Kidney (tissue), 22 donors: ENCODE measurements at places on chromosomes 5 and 9. TPM values are rescaled to one million over a fixed set of nuclear protein-coding genes. Genes with fewer than 3 reads are reported as not detected.

- DNase-seq, result peak; percentile 23
These were observed 1.1 kb downstream of the MAMDC2 start for GRCh38 chr9:70044490-70045307.

- DNase-seq, result peak; percentile 73
These were observed 75.4 kb downstream of the TSSK1B start for GRCh38 chr5:113359419-113359818.

DNA sequence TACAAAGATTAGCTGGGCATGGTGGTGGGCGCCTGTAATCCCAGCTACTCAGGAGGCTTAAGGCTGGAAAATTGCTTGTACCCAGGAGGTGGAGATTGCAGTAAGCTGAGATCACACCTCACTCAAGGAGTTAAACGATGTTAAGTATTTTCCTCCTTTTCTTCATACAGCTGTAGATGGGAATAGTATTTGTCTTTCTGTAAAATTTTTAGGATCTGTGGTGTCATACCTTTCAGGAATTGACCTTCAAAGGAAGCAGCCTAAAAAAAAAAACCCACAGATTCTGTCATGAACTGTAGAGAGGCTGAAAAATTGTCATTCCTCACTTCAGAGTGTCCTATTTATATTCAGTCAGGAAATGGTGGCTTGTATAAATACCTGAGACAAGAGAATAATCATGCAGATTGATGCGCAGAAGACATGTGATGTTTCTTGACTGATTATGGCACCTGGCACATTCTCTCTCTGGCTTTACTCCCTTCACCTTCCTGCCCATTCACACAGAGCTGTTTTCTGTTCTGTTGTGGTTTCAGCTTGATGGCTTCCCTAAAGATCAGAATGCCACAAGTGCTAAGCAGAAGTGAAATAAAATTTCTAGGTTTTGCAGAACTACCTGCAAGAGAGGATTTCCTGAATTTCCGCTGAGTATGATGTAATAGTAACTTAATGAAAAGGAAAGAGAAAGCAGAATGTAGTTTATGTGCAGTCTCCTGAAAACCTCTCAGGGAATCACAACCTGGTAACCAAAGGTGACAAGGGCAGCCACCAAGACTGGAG lies 3.8 kb downstream of the IFNA1 start:
- DNase-seq, result no peak

URM1 gene
- total RNA-seq, result 55.2 TPM

GRCh38 chr9:20884985-20885593 lies 146.4 kb downstream of the HACD4 start:
- peak; percentile 23 for DNase-seq

AK1 gene
- 77.9 TPM for total RNA-seq

DNA sequence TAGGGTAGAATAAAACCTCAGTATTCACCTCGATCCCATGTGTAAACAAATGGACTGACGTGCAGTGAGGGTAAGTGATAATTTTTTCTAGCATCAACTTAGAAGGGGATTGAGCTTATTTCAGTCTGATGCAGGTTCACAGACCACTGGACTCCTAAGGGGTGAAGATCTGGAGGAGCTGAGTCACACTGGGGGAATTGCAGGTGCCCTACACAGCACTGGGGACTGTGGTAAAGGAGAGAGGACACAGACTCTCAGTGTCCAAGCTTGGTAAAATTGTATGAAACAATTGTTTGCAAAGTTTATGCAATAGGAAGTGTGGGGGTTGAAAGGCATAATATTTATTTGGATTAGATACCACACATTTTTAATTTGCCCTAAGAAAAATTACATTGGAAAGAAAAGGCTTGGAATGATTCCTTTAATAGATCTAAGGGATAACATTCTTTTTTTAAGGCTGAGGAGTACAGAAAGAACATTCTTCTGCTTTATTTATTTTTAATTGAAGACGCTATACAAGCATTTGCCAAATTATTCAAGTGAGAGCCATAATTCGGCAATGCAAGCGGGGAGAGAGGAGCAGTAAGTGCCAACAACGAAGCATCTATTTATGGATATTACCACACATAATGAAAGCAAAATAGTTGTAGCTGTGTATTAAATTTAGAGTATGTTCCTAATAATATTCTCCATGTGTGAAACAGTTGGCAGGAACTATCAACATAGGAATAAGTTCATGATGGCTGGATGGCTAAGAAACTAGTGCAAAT lies 766.9 kb upstream of the ADAMTS16 start:
- DNase-seq, result no peak

ADAMTS2 gene
- 13.6 TPM for total RNA-seq

BTNL3 gene
- total RNA-seq, result not detected

DNA sequence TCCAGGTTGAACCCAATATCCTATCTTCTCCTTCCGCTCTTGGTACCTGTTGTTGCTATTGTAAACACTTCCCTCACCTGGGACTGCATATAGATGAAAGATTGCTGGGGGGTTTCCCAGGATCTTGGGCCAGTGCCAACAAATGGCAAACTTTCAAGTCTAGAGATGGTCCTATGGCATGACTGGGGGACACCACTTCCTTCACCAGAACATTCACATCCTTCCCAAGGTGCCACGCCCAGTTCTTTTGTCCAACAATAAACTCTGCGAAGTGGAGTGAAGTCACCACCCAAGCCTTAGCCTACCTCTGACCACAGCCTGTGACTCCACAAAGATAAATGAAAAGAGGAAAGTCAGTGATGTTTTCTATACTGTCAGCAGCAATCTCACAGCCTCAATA lies 34.4 kb downstream of the DOCK8 start:
- no peak for DNase-seq

- DNase-seq, result no peak
These were observed 24.0 kb downstream of the CDK20 start for GRCh38 chr9:87950296-87950695.

- DNase-seq, result no peak
These were observed 2.0 kb downstream of the SNCAIP start for GRCh38 chr5:122314036-122314435.

- DNase-seq, result no peak
These were observed 764.2 kb upstream of the ZNF608 start for GRCh38 chr5:125510651-125511050.

- no peak for DNase-seq
These were observed 10.9 kb upstream of the UBLCP1 start for GRCh38 chr5:159252195-159252594.

NPR3 gene
- total RNA-seq, result 12.5 TPM

HRH2 gene
- 10.6 TPM for total RNA-seq

DNA sequence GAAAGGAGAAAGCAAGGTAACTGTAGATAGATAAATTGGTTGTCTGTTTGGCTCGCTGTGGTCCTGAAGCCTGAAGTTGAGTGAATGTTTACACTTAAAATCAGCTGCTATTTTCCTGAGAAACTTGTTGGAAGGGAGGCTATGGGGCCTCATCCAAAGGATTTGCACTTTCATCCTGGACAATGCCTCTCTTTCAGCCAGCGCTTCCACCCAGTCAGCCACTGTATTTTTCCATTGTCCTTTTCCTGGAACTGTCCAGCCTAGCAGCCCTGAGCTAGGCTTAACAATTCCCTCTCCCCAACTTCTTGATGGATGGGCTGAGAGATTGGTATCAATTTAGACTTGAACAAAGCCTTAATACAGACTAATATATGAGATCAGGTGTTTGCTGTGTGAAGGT lies 429.2 kb downstream of the DMAC1 start:
- no peak for DNase-seq

- no peak for DNase-seq
These were observed 272.9 kb downstream of the PDE4D start for GRCh38 chr5:59620535-59621212.

DNA sequence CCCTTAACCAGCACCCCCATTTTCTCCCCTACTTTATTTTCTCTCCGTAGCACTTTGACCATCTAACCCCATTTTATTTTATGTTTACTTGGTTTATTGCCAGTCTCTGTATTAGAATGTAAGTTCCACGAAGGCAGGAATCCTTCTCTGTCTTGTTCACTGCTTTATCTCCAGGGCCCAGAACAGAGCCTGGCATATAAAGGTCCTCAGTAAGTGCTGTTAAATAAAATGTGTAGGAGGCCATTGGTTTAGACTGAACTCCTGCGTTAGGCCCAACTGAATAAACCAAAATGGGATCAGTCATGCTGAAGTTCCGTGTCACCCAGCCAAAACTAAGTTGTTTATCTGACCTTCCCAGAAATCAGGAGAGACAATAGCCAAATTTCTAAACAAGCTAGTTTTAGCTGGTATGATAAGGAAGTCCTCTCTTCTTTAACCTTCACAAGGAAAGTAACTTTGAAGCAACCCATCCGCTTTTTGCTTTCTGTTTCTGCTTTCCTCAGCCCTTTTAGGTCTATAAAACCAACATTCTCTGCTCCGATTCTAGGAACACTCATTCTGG lies 29.0 kb upstream of the CCNJL start:
- no peak for DNase-seq

SOX30 gene
- 0.09 TPM for total RNA-seq

GRCh38 chr9:98207606-98208005 lies 15.2 kb upstream of the CORO2A start:
- peak; percentile 14 for DNase-seq

DNA sequence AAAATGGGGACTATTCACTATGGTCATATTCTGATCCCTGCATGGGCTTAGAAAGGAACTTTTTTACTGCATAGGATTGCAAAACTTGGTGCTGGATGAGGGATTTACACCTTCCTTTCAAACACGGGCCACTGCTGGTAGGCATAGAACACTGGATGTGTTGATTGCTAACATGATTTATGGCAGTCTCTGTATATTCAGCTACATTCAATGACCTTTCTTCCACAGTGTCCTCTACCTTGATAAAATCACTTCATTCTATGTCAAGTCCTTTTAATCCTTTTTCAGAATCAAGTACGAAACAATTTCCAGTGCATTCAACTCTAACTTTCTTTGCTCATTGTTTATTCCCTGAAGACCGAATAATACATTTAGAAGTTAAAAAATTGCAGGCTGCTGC lies 91.9 kb upstream of the ATG10 start:
- no peak for DNase-seq

PCDHGA6 gene
- total RNA-seq, result 7.2 TPM

DNA sequence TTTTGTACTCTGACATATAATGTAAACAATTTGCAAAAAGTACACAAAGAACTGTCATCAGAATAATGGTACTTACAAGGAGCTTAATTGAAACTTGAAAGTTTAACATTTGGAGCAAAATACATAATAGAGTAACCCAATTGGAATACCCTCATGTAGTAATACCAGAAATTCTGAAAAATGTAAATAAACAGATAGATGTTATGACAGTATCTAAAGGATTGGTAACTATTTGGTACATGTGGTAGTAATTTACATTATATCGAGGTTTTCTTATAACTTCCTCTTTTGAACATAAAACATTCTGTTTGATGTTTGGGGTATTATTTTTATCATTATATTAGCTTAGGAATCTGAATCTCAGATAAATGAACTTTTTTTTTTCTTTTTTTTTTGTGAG lies 211.7 kb upstream of the ELL2 start:
- no peak for DNase-seq

DNA sequence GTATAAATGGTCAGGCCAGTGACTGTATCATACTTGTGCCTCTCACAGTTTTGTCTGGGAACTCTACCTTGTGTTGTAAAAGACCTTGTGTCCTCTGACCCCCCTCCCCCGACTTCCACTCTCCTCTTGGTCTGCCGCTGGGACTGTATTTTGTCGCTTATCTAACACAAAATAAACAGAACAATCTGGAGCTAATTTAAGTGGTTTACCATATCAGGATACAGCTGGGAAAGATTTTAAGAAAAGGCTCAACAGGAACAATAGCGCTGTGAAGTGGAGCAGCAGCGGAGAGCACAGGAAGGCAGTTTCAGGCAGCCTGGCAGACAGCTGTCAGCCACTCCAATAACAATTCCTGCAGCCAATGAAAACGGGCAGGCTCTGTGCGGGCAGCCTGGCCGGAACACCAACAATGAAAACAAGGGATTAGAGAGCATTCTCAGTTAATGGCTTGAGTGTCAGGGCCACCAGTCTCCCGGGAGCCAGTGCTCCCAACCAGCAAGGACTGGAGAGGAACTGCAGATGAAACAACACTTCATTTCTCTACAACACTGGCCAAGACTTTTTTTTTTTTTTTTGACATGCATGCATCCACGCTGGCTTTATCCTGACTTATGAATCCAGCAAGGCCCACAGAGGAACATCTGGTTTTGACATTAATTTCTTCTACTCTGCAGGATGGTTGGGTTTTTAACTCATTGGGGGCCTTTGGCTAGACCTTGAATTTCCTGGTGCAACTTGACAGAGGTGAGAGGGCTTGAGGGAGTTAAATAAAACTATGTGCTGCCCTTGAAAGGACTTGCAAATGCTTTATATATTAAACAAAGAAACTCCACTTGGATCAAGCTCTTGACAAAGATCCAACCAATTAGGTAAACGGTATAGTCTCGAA lies 76.7 kb downstream of the ARSB start:
- peak; percentile 77 for DNase-seq

SLC28A3 gene
- 1.0 TPM for total RNA-seq

DNA sequence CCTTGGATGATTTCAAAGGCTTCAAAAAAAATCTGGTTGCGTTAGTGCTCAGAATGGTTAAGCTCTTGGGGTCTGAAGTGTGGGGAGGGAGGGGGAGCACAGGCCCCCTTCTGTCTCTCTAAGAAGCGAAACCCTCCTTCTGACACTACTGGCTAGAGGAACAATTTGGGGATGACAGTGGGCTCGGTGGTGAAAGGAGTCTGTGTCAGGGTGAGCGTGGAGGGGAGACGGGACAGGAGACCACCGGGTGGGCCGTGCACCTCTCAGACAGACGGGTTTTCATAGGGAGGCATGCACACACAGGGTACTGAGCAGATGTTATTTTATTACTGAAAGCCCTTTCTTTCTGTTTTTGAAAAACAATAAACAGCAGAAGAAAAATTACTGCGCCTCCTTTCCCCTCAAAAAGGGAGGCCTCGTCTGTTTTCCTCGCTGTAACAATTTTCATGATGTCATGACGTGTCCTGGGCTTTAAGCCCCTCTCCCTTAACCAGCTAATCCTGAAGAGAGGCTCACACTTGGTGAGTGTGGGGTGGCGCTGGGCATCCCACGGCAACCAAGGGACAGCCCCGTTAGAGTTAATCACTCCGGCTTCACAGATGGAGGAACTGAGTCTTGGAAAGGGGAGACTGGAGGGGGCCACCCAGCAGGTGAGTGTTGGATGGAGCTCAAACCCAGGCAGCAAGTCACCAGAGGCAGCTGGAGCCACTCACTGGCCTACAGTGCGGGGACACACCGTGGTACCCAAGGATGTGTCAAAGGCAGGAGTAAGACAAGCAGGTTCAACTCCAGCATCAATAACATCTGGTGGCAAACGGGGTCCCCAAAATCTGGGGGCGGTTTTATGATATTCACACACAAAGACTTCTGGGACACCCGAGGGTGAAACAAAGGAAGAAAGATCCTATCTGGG lies 53.4 kb downstream of the PTCH1 start:
- DNase-seq, result no peak

DNA sequence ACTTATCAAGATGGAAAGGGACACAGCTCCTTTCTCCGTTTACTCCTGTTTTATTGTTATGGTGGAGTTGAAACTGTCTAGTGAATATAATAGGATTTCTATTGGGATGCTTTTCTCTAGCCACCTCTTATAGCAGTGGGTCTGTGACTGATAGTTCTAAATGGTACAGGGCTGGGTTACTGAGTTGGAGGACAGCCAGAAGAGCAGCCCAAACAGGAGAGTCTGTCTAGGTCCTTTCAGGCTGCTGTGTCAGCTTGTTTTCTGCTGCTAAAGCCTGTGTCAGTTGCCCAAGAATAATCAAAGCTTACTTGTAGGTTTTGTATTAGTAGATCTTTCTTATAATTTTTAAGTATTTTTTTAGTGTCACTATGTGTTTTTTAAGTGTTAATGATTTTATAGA lies 356.0 kb upstream of the SEMA6A start:
- no peak for DNase-seq
